Activated T-cell treated with anti-CD3 and anti-CD28 coated beads, Interleukin-2, amount 50 U/mL, for 24 hours (primary cell): ENCODE measurements at places on chromosomes 2 and 18.

DNA sequence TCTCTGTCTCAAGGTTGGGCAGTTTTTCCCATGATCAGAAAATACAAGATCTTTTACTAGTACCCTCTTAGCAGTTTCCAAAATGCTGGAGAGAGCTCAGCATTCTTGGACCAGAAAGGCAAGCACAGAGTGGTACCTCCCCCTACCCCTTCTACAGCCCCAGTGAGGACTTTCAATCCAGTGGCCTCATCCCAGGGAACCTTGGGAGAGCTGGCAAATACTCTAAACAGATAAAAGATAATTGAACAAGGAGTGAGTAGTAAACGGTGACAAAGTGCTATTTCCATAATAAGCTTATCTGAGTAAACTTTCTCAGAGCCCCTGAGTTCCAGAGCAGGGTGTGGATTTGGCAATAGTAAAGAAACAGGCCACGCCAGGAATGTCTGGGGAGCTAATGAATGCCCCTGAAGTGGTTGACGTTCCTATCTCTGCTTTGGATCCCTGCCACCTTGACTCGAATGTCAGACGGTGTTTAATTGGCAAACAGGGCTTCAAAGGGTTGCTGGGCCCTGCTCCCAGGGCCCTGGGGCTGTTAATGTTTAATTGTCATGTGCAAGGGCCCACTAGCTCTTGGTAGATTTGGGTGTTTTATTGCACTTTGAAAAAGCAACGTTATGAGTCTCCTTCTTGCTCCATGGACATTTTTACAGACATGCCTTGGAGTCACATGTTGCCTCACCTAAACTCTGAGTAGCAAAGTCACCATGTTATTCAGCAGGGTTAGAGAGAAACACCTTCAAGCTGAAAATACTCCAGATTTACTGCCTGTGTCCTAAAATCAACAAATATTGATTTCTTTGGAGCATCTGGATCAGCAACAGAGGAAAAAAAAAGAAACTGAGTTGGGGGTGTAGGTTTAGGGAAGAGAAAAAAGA, 239.9 kb downstream of the CYRIA start:
- no peak for DNase-seq

- DNase-seq, result no peak
These were observed 464.5 kb downstream of the IRS1 start for GRCh38 chr2:226334981-226335720.

GRCh38 chr2:129812071-129812470, 167.4 kb upstream of the RAB6C start:
- DNase-seq, result no peak

- no peak for DNase-seq
These were observed 39.2 kb upstream of the RASGRP3 start for GRCh38 chr2:33437297-33437696.

- DNase-seq, result no peak
These were observed 3.7 kb upstream of the ODC1 start for GRCh38 chr2:10451819-10452218.

GRCh38 chr18:37242091-37242490, 323.5 kb downstream of the CELF4 start:
- DNase-seq, result no peak

- no peak for DNase-seq
These were observed 21.9 kb downstream of the RPRD1A start for GRCh38 chr18:36045241-36045991.

DNA sequence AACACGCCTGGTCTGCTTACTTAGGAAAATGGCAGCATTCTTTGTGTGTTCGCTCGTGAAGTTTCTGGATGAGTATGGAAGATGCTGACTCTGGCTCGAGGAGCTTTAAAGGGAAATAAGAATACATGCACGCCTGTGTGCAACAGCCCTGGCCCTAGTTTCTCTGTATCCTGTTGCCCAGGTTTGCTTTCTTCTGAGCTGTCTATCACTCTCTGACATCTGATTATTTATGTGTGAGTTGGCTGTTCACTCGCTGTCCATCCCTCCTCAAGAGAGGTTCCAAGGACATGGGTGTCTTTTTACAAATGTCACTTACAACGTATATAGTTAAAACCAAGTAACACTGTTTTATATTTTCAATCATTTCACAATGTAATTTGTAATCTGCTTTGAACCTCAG, 16.0 kb downstream of the SLC9A2 start:
- no peak for DNase-seq
